ENCODE measurements at places on chromosomes 7 and 10.

DNA sequence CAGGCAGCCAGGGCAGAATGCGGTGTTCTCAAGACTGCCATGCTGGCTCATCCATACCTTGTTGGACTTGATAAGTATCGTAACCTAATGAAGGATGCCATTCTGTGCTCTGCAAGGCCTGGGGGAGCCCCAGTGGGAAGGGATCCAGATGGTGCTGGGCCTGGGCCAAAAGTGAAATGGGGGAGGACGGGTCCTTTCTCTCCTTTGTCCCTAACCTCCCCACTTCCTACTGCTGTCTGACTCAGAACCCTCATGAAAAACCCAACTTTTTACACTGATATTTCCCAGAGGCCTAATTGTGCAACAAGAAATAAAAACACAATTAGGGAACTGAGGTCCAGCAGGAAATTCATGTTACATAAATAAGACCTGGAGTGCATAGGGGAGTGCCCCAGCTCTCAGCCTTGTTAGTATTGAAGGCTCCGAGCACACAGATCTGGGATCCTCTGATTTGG lies 193.7 kb upstream of the SVIL start:
- H3K4me3 ChIP-seq, result no peak overlapping the region
- no peak overlapping the region for H3K27ac ChIP-seq
- DNase-seq, result no peak
- no peaks in the 10 kb centered on the region for H3K27me3 ChIP-seq

DNA sequence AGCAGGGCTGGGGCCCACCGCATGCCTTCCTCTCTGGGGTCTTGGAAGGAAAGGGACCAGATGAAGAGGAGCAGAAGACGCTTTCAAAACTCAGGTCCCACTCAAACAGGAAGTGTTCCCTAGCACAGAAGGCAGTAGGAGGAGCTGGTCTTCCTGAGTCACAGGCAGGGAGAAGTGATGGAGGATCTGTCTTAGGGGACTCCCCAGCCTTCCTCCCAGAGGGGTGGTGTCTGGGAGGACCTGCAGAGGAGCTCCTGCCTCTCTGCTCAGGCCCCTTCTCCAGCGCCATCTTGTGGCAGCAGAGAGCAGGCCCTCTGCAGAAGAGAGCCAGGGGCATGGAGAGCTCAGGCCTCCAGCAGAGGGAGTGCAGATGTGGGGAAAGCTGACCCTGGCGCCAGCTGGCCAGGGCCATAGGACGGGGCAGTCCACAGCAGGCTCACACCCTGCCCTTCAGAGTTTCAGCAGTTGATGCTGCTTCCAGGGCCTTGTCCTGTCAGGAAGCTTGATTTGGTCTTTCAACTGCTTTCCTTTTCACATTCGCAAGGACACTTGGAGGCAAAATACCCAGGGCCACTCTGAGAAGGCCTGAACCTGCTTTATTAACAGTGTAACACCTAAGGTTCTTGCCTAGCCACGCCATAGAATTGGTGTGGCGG lies 62.2 kb upstream of the TARP start:
- DNase-seq, result peak; percentile 92
- no peak overlapping the region for H3K27ac ChIP-seq
- H3K4me3 ChIP-seq, result no peak overlapping the region
- no peaks in the 10 kb centered on the region for H3K27me3 ChIP-seq
- H3K4me1 ChIP-seq, result peaks cover 6% of the 10 kb centered on the region

DNA sequence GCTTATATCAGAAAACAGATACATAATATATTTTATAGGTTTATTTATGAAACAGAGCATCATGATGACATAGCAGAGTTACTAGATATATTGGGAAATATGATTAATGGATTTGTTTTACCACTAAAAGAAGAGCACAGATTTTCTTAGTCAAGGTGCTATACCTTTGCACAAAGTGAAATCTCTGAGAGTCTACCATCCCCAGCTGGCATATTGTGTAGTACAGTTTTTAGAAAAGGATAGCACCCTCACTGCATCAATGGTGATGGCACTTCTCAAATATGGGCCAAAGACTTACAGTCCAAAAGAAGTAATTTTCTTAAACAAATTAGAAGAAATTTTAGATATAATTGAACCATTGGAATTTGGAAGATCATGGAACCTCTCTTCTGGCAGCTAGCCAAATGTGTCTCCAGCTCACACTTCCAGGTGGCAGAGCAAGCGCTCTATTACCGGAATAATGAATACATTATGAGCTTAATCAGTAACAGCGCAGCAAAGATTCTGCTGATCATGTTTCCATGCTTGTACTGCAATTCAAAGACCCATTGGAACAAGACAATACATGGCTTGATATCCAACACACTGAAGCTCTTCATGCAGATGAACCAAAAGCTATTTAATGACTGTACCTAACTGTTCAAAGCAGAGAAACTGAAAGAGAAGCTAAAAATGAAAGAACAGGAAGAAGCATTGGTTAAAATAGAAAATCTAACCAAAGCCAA lies 21.9 kb upstream of the CREB3L2 start:
- no peaks in the 10 kb centered on the region for H3K4me1 ChIP-seq
- DNase-seq, result no peak
- H3K27ac ChIP-seq, result no peak overlapping the region
- no peaks in the 10 kb centered on the region for H3K27me3 ChIP-seq

GRCh38 chr10:129041916-129042315 lies 425.1 kb upstream of the MGMT start:
- no peaks in the 10 kb centered on the region for H3K36me3 ChIP-seq
- H3K4me1 ChIP-seq, result peaks cover 36% of the 10 kb centered on the region
- no peak overlapping the region for H3K4me3 ChIP-seq
- no peaks in the 10 kb centered on the region for H3K27me3 ChIP-seq
- DNase-seq, result no peak
- no peak overlapping the region for H3K27ac ChIP-seq

DNA sequence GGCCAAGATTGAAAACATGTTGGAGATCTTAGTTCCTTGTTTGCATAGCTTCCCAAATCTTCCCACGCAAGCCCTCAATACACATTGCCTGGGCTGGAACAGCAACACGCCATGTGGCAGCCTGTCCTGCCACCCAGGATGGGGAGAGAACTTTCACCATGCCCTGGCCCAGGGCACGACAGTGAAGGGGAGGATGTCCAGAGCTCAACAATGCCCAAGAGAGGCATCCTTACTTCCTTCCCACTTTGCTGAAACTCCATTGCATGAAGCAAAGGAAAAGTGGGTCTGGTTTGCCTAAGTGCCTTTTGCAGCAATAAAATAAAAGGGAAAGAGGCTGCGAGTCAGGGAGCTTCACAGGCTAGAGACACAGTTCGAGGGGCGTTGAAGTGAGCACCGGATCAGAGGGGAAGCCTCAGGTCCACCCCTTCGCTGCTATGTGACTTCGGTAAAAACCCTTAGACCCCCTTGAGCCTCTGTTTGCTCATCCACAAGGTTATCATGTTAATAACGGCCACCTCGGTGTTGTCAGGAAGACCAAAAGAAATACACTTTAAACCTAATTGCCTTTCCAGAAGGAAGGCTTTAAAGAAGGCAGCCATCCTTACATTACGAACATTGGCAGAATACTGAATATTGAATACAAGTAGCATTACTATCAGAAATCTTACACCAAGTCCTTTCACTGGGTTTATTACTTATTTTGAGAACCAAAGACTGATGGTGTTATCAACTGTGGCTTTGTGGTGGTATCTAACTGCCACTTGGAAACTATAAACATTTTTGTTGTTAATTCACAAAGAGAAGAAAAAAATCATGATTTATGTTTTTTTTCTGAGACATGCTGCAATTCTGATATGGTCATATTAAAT lies 133.3 kb downstream of the ICA1 start:
- DNase-seq, result no peak
- no peaks in the 10 kb centered on the region for H3K27me3 ChIP-seq
- no peak overlapping the region for H3K4me3 ChIP-seq
- H3K4me1 ChIP-seq, result peaks cover 3% of the 10 kb centered on the region
- H3K27ac ChIP-seq, result no peak overlapping the region

DNA sequence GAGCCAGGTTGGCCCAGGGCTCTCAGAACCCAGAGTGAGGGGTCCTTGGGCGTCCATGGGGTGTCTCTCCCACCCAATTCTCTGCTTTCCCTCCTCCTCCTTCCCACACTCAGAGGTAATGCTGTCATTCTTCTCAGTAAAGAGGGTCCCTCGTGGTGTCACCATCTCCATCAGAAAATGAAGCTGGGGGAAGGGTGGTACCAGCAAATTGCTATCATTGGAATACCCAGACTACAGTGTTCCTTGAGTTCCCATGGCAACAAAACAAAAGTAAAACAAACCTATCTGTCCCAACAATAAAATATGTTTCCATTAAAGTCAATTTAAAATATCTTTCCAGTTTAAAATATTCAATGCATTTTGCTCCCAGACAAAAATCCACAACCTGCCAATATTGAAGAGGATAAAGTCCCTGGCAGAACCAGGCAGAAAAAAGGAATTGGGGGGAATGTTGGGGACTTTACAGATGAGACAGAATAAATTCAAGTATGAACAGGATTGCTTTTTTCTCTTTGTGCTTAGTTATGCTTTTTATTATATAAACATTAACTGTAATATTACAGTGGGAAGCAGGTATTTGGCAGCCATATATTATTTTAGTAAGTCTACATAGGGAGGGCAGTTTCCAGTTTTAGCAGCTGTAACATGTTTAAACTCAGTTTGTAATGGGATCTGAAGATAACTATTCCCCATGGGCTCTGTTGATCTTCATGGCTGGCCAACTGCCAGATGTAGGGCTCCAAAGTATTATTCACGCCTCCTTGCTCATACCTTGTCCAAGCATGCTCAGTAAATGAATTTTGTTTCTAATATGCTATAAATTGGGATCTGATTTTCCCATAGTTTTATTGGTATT lies 182.1 kb downstream of the ARID5B start:
- H3K27ac ChIP-seq, result no peak overlapping the region
- no peak for DNase-seq
- H3K4me1 ChIP-seq, result no peaks in the 10 kb centered on the region
- H3K36me3 ChIP-seq, result no peaks in the 10 kb centered on the region
- no peak overlapping the region for H3K4me3 ChIP-seq

DNA sequence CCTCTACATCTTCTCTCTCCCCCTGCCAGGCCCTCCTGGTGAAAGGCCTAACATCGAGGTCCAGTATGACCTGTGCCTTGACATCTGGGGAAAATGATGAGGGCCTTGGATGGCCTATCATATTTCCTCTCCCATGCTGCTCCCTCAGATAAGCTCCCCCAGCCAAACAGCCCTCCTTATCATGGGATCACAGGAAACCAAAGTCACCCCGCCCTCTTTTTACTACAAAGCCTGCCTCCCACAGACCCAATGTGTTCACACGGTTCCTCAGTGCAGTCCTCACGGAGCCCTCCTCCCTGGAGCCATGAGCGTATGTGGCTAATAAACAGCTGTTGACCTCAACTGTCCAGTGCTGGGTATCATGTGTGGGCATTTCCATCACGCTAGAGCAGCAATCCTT lies 32.0 kb downstream of the C10orf90 start:
- H3K36me3 ChIP-seq, result no peaks in the 10 kb centered on the region
- no peak overlapping the region for H3K4me3 ChIP-seq
- no peaks in the 10 kb centered on the region for H3K27me3 ChIP-seq
- DNase-seq, result no peak

DNA sequence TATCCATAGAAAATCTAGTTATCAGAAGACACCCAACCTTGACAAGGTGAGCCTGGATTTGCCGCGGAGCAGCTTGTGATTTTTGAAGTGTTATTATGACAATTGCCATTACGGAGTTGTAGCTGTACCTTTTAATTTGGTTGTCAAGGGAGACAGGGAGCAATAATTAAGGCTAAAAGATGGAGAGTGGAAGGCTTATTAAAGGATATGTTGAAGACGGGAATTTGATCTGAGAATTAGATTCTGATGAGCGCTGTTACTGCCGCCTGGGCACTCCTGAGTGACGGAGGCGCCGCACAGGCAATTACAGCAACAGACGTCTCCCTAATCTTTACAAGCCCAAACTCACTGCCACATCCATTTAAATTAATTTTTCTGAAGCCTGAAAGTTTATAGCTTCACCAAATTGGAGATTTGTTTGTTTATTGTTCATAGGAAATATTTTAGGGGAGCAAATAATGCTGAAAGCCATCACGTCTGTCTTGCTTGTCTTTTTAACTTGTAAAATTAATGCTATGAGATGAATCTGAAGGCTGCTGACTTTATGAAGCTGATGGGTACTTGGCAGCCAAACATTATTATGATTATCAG lies 475.0 kb upstream of the ADARB2 start:
- no peaks in the 10 kb centered on the region for H3K4me1 ChIP-seq
- no peak for DNase-seq
- no peaks in the 10 kb centered on the region for H3K27me3 ChIP-seq
- no peak overlapping the region for H3K27ac ChIP-seq
- H3K36me3 ChIP-seq, result no peaks in the 10 kb centered on the region
- H3K4me3 ChIP-seq, result no peak overlapping the region

- peaks cover 39% of the 10 kb centered on the region for H3K36me3 ChIP-seq
- H3K27me3 ChIP-seq, result no peaks in the 10 kb centered on the region
- H3K27ac ChIP-seq, result peak overlapping the region; percentile 25
- no peak overlapping the region for H3K4me3 ChIP-seq
- DNase-seq, result no peak
Measured at GRCh38 chr7:135644154-135644553, 18.2 kb upstream of the STMP1 start.

DNA sequence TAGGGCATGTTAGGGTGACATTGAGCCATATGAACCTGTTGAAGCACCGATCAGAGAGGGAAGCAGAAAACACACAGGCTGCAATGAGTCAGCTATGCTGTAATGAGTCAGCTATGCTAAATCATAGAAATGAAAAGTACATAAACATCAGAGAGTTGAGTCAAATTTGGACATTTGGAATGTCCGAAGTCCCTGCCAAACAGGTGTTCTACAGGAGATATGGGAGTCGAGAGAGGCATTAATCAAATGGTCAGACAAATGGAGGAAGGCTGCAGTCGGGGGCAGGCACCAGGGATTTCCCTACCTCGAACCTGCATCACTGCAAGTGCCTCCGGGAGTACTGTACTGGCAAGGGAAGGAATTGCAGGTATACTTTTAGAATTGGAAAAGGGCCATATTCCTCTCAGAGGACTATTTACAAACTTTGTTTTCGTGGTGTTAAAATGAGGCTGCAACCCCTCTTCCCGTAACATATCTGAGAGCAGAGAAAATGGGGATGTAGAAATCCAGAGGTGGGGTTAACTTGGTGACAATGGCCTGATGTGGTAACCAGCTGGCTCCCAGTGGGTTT lies 8.8 kb upstream of the ZC3HAV1 start:
- no peaks in the 10 kb centered on the region for H3K36me3 ChIP-seq
- H3K27me3 ChIP-seq, result no peaks in the 10 kb centered on the region
- H3K4me3 ChIP-seq, result no peak overlapping the region
- H3K4me1 ChIP-seq, result no peaks in the 10 kb centered on the region
- H3K27ac ChIP-seq, result no peak overlapping the region
- DNase-seq, result no peak

Measured in neural progenitor cell (in vitro differentiated cells).